ENCODE measurements at places on chromosomes 12 and 14.

DNA sequence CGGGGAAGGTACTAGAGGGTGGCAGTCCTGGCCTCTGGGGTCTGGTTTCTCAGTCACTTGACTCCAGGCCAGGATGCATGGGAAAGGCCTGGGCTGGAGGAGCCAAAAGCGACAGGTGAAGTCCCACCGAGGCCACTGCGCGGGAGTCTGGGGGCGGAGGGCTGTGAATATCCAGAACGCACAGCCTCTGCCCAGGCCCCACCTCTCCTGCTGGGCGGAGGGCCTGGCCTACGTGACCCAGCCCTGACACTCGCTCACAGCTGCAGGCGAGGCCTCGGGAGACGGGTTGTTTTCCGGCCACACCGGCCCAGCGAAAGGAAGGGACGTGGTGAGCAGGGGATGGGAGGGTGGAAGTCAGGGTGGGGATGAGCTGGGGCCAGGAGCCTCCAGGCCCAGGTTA is 91.2 kb downstream of the RFLNA start:
- no peak for DNase-seq

GRCh38 chr12:98771811-98772752 is 127.0 kb downstream of the APAF1 start:
- DNase-seq, result no peak

- DNase-seq, result no peak
Observed at GRCh38 chr12:113862590-113863454, 103.3 kb downstream of the RBM19 start.

GRCh38 chr14:73610687-73611086 is 1.6 kb upstream of the ACOT6 start:
- no peak for DNase-seq

DNA sequence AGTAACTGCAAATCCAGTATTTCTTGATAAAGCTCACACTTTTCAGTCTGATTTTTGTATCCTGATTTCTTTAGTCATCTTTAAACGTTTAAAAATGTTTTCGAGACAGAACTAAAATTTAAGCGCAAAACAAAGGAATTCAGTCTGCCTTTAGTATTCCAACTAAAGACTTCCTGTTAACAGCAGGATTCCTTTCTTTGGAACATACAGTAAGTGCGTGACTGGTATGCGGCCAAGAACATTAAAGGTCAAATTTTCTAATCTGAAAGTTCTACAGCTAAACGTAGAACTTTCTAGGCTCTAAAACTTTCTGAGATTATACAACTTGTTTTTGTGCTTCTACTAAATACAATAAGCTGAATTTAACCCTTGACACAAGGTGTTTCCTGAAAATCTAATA is 9.9 kb downstream of the SAV1 start:
- DNase-seq, result no peak

- DNase-seq, result no peak
Observed at GRCh38 chr12:68001486-68002466, 12.5 kb downstream of the IFNG-AS1 start.

GRCh38 chr14:54040846-54041245 is 84.2 kb upstream of the BMP4 start:
- no peak for DNase-seq

GRCh38 chr14:97283841-97284240 is 486.7 kb downstream of the VRK1 start:
- no peak for DNase-seq

GRCh38 chr14:104708606-104709268 is 15.3 kb upstream of the ADSS1 start:
- peak; percentile 62 for DNase-seq

- no peak for DNase-seq
Observed at GRCh38 chr12:25269701-25270100, 19.0 kb upstream of the KRAS start.

- DNase-seq, result peak; percentile 49
Observed at GRCh38 chr12:120290609-120291305, 946 bp downstream of the RNU4-2 start.

GRCh38 chr12:44465139-44465538 is 411.0 kb downstream of the NELL2 start:
- DNase-seq, result no peak

GRCh38 chr12:92570056-92570753 is 132.6 kb upstream of the PLEKHG7 start:
- DNase-seq, result peak; percentile 36

DNA sequence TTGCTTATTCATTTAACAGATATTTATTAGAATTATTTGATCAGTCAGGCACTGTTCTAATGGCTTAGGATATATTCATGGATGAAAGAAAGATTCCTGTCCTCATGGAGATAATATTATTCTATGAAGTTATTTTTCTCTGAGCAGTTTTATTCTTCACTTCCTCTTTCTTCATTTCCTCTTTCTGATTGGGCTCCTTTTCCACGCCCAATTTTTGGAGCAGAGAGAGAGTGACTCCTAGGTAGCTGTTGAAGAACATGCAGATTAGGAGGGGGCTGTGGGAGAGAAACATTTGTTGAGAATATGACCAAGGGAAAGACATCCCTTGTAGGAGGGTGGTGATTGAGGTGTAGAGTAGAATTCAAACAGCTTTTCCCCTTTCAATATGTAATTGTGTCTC is 6.0 kb upstream of the YARS2 start:
- no peak for DNase-seq

DNA sequence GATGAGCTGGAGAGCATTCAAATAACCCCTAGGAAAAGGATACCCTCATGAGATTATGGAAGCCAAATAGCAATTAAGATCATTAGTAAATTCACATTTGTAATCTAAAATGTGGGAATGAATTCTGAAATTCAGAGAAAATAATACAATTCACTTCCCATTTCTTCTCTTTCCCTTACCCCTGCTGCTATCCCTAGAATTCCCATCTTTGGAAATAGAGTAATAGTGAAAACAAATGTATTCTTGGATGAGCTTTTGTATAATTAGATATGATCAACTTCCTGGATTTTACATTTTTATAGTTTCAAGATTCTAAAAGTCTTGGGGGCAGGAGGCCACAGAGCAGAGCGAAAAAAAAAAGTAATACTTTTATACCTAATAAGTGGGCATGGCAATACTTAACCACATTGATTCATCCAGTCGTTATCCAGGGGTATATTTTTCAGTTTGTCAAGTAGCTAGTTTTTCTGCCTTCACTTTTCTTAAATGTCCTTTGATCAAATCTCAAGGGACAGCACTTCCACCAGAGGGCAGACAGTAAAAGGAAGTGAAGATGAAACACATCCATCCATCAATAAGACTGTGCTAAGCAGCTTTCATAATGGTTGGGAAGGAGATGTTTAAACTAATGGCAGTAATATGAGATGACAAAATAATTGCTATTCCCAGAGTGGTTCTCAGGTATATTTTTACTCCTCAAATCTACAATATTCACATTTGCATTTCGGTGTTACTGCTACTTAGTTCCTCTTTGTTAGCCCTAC is 401.3 kb downstream of the DIO2 start:
- no peak for DNase-seq

GRCh38 chr12:2783936-2784600 is 10.7 kb upstream of the FKBP4 start:
- DNase-seq, result peak; percentile 31

DNA sequence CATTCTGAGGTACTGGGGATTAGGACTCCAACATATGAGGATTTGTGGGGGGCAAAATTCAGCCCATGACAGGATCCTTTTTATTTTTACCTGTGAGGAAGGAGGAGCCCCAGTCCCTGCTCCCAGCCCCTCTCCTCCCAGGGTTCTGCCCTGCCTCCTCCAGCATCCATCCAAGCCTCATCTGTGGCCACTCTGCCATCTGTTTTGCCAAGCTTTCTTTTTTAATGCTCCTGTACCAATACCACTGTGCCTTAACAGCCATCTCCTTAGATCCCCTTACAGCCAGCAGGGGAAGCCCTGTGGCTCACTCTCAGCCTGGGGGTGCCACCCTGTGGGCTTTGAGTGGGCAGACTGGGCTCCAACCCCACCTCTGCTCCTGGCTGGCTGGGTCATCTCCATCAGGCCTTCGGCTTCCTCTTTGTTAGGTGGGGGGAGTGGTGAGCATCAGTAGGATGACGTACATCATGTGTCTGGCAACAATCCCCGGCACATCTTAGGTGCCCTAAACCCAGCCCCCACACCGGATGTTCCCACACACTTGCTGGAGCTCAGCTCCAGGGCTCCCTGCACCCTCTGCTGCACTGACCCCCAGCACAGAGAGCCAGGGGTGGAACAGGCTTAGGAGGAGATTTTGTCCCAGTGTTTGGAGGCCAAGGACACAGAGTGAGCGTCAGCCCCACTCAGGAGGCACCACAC is 40.2 kb downstream of the CYP46A1 start:
- no peak for DNase-seq
